ENCODE measurements at places on chromosomes 2 and 18. TPM values are rescaled to one million over a fixed set of nuclear protein-coding genes. Genes with fewer than 3 reads are reported as not detected.

DNA sequence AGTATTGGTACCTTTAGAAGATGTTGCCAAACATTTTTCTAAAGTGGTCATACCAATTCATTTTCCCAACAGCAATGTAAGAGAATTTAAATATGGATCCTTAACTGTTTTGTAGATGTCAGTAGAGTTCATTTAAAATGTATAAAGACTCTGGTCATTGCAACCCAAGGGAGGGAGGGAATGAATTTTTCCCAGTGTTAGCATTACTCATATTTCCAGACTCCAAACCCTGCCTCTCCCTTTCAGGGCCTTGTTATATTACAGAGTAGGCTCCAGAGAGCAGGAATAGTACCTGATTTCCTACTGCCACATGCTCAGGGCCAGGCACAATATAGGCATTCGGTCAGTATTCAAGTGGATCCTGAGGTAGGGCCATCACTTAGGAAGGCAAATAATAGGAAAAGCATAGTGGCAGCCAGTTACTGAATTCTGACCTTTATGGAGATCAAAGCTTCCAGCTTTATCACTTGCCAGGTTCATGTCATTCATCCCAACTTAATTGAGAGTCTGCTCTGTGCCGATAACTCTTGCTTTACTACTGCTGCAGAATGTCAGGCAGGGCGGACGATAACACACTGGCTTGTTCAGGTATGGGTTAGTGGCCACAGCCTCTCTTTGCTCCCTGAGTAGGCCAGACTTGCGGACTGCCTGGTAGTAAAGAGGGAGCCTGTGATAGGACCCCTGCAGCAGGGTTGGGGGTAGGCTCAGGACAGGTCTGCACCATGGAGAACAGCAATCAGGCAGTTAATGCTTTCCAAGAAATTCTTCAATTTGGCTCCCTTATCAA lies 75.3 kb downstream of the OSBPL6 start:
- no peaks in the 10 kb centered on the region for H3K36me3 ChIP-seq
- no peaks in the 10 kb centered on the region for H3K27me3 ChIP-seq
- no peaks in the 10 kb centered on the region for H3K4me1 ChIP-seq
- no peak overlapping the region for H3K27ac ChIP-seq
- DNase-seq = no peak
- no peak overlapping the region for H3K4me3 ChIP-seq

- no peaks in the 10 kb centered on the region for H3K27me3 ChIP-seq
- no peak overlapping the region for H3K4me3 ChIP-seq
- no peaks in the 10 kb centered on the region for H3K36me3 ChIP-seq
- no peak overlapping the region for H3K27ac ChIP-seq
- no peaks in the 10 kb centered on the region for H3K4me1 ChIP-seq
- DNase-seq = no peak
Measured at GRCh38 chr2:27162151-27163121, 13.6 kb downstream of the TCF23 start.

DNA sequence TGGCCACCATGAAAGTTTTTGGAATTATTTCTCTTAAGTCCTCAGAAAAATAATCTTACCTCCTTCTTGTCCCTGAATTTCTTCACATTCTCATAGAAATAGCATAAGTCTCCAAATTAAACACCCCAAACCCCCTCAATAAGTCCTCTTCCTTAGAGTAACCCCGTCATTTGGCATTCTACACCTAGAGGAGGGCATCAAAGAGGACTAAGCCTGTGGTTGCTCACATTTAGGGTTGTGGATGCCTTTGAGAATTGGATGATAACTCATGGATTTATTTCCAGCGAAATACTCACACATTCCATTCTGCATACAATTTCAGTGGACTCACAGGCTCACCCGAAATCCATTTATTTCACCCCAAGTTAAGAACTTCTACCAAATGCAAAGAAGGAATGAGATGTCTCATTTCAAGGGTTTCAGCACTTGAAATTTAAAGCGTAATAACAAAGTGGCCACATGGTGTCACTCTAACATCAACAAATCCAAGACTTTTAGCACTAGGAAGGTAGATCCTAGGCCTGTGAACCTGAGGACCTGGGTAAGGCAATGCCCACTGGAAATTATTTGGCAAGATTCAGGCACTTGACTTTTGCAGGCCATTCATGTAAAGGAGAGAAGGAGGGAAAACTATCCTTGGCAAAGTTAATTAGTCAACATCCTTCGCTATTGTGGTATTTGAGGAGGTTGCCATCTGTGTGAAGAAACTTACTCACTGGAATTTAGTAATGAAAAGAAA lies 24.6 kb downstream of the DYTN start:
- no peak overlapping the region for H3K4me3 ChIP-seq
- H3K36me3 ChIP-seq = no peaks in the 10 kb centered on the region
- H3K27ac ChIP-seq = no peak overlapping the region
- no peaks in the 10 kb centered on the region for H3K4me1 ChIP-seq

DNA sequence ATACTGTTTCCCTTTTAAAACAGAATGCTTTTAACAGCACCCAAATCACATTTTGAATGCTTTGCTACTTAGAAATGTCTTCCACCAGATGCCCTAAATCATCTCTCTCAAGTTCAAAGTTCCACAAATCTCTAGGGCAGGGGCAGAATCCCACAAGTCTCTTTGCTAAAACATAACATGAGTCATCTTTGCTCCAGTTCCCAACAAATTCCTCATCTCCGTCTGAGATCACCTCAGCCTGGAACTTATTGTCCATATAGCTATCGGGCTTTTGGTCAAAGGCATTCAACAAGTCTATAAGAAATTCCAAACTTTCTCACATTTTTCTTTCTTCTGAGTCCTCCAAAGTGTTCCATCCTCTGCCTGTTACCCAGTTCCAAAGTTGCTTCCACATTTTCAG lies 1374.5 kb upstream of the NXPH2 start:
- H3K36me3 ChIP-seq = no peaks in the 10 kb centered on the region
- no peak overlapping the region for H3K27ac ChIP-seq
- H3K4me1 ChIP-seq = no peaks in the 10 kb centered on the region
- H3K4me3 ChIP-seq = no peak overlapping the region
- DNase-seq = no peak
- H3K27me3 ChIP-seq = no peaks in the 10 kb centered on the region

- no peak overlapping the region for H3K27ac ChIP-seq
- no peaks in the 10 kb centered on the region for H3K36me3 ChIP-seq
- no peak overlapping the region for H3K4me3 ChIP-seq
Measured at GRCh38 chr18:42860011-42860410, 255.5 kb downstream of the RIT2 start.

GALNT13 gene
- not detected for total RNA-seq

Measured in ascending aorta (tissue), 2 donors.